ENCODE measurements at places on chromosomes 4 and X. TPM values are rescaled to one million over a fixed set of nuclear protein-coding genes. Genes with fewer than 3 reads are reported as not detected.

Gene FAM241A
- polyA plus RNA-seq: 2.9 TPM

- H3K4me1 ChIP-seq: no peaks in the 10 kb centered on the region
- H3K4me3 ChIP-seq: no peak overlapping the region
- H3K27ac ChIP-seq: no peak overlapping the region
- no peaks in the 10 kb centered on the region for H3K36me3 ChIP-seq
- no peaks in the 10 kb centered on the region for H3K27me3 ChIP-seq
Measured at GRCh38 chrX:16516232-16516876, 133.6 kb upstream of the S100G start.

DNA sequence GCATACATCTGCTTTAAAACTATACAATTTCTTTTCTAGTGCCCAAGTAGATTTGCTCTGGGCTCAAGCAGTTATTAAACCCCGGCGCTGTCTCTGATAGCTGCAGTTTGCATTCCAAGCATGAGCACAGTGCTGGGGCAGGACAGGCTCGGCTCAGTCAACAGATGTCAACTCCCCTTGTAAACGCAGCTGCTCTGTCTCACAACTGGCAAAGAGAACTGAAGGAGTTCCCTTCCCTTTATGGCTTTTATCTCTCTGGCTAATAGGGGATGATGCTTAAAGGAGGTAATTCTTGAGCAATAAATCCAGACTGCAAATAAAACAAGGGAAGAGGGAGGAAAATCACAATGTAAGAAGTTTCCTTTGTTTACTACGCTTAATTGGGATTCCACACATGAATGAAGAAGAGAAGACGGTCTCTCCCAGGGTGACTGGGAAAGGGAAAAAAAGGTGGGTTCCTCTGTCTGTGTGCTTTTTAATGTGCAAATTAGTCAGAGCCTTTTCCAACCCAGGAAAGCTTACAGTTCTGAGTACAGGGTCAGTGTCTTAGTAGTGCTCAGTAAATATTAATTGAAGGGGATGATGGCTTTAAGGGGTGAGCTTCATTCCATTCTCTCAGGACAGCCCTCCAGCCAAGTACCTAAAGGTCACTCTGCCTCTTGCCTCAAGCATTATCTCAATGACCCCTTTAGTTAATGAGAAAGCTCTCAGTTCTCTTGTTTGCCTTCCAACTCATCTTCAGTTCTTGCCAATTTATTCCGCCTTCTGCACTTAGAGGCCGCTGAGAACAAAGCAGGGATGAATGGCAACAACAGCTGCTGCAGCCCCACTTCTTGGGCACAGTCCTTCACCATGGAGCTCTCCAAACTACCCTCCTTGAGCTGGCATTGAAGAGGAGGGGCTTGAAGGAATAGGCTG is 155.7 kb upstream of the JADE1 start:
- H3K36me3 ChIP-seq: no peaks in the 10 kb centered on the region
- H3K4me1 ChIP-seq: no peaks in the 10 kb centered on the region
- no peak overlapping the region for H3K27ac ChIP-seq

Gene DSPP
- polyA plus RNA-seq: not detected

Gene SHISA3
- not detected for polyA plus RNA-seq

Gene RBM10
- polyA plus RNA-seq: 10.8 TPM

Data from keratinocyte (primary cell).